ENCODE measurements at places on chromosomes 7 and 10. TPM values are rescaled to one million over a fixed set of nuclear protein-coding genes. Genes with fewer than 3 reads are reported as not detected.
A peak's percentile ranks its signal among the peaks of the same experiment; 100 is the strongest.

Gene CLDN3
- total RNA-seq = not detected

Gene SRGN
- total RNA-seq = 227 TPM

Gene MTURN
- total RNA-seq = 80.1 TPM

Gene CFAP69
- 3.8 TPM for total RNA-seq

Gene PDE1C
- 12.1 TPM for total RNA-seq

Gene ESYT2
- 218 TPM for total RNA-seq

GRCh38 chr7:27367933-27368549 lies 125.4 kb downstream of the EVX1 start:
- H3K27ac ChIP-seq = no peak overlapping the region
- no peaks in the 10 kb centered on the region for H3K36me3 ChIP-seq
- no peak overlapping the region for H3K4me3 ChIP-seq
- no peak for DNase-seq

DNA sequence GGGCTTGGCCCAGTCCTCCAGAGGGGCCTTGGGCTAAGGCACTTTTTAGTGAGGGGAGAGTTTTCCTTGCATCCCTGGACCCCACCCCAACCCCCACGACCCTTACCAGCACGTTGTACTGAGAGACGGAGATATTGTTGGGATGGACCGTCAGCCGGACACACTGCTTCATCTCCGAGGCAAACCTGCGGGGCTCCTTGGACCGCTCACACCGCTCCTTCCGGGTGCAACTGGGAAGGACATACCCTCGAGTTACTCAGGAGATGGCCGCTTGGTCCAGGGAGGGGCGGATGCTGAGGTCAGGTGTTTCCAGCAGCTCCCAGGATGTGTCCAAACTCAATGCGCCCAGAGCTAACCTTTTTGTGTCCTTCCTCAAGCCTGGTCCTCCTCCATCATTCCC lies 348.0 kb downstream of the PLXNA4 start:
- no peaks in the 10 kb centered on the region for H3K36me3 ChIP-seq
- no peak overlapping the region for H3K27ac ChIP-seq
- H3K4me1 ChIP-seq = no peaks in the 10 kb centered on the region
- no peaks in the 10 kb centered on the region for H3K27me3 ChIP-seq

- DNase-seq = no peak
- no peaks in the 10 kb centered on the region for H3K36me3 ChIP-seq
- H3K4me1 ChIP-seq = no peaks in the 10 kb centered on the region
- no peak overlapping the region for H3K4me3 ChIP-seq
- no peaks in the 10 kb centered on the region for H3K27me3 ChIP-seq
- H3K27ac ChIP-seq = no peak overlapping the region
These were observed 22.0 kb upstream of the OPALIN start for GRCh38 chr10:96380821-96381220.

DNA sequence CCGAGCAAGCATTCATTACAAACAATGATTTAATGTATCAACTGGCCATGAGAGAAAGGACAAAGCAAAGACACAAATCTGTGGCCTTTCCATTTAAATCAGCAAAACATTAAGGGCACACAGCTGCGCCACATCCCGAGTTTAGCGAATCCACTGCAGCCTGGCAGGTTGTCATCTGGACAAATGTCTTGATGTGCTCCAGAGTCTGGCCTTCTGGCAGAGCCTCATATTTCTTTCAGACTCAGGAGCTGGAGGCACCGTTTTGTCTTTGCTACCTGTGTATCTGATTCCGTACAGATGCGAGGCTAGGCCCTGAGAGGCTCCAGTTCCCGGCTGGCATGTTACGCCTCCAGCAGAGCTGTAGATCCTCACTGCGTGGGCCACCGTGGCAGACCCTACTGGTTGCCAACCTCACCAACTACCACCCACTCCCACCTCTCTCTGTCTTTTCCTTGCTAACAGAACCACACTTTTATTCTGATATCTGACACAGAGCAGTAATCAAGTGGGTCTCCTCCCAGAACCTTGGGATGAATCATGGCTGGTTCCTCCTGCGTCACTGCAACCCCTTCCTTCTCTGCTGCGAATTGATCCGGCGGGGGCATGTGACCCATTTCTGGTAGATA lies 40.9 kb upstream of the EFCAB10 start:
- DNase-seq = no peak
- H3K4me3 ChIP-seq = no peak overlapping the region
- H3K4me1 ChIP-seq = no peaks in the 10 kb centered on the region
- no peak overlapping the region for H3K27ac ChIP-seq
- H3K36me3 ChIP-seq = peaks cover 16% of the 10 kb centered on the region

DNA sequence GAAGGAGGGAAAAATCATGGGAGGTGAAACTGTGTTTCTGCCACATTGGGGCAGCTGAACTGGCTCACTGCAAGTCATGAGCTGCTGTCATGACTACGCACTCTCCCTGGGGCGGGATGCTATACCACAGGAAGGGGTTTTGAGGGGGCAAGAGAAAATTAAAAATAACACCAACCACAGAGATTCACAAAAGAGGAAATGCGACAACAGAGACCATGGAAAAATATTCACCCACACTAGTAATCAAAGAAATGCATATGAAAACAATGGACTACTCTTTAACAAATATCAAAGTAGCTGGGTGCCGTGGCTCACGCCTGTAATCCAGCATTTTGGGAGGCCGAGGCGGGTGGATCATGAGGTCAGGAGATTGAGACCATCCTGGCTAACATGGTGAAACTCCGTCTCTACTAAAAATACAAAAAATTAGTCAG lies 65.2 kb upstream of the TM9SF3 start:
- no peaks in the 10 kb centered on the region for H3K36me3 ChIP-seq
- H3K4me3 ChIP-seq = no peak overlapping the region
- no peaks in the 10 kb centered on the region for H3K27me3 ChIP-seq
- no peak for DNase-seq
- H3K27ac ChIP-seq = no peak overlapping the region

DNA sequence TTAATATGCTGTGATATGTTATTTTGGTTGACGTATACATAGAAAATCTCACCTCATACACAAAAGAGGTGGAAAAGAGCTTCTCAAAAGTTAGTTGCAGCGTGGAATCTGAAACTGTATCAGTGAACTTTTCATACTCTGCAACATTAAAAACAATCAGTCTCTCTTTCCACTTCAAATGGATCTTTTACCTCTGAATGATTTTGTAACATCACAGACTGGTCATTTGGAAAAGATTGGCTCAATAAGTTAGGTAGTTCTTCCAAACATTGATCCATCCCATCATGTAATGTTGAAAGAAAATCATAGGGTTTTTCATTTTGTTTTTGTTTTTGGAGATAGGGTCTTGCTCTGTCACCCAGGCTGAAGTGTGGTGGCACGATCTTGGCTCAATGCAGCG lies 131.1 kb downstream of the AHR start:
- no peaks in the 10 kb centered on the region for H3K27me3 ChIP-seq
- H3K36me3 ChIP-seq = no peaks in the 10 kb centered on the region
- no peak overlapping the region for H3K4me3 ChIP-seq
- peaks cover 7% of the 10 kb centered on the region for H3K4me1 ChIP-seq

DNA sequence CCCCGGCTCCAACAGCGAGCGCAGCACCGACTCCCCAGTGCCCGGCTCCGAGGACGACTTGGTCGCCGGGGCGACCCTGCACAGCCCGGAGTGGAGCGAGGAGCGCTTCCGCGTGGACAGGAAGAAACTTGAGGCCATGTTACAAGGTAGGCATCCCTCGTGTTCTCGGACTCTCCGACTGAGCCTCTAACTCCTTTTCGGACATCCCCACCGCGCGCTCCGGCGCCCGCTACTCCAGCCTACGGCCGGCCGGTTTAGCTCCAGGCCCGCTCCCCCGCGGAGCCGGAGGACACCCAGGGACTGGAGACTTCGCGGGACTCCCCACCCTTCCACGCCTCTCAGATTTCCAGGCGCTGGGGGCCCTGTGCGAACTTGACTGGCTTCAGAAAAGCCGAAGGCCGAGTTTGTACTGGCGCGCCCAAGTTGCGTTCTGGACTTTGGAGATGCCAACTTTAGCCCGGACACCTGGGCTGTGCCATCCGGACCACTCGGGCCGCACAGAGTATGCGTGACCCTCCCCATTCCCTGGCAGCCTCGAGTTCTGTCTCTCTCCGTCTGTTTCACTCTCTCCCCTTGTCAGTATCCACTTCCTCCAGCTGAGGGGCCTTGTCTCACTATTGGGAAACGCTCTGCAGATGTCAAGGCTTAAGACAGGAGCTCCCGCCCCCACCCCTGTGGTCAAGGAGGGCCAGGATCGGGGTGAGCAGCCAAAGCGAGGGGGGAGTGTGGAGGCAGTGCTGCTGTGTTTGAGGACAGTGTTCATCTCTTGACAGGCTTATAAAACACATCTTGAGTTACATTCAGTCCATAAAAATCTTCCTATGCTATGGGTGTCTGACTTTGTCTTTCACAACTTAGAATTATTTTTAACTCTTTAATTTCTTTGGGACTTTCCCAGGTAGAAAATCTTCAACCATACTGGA lies 777 bp downstream of the BICC1 start:
- H3K36me3 ChIP-seq = no peaks in the 10 kb centered on the region
- H3K4me1 ChIP-seq = peaks cover 2% of the 10 kb centered on the region
- no peak for DNase-seq
- H3K27me3 ChIP-seq = no peaks in the 10 kb centered on the region

DNA sequence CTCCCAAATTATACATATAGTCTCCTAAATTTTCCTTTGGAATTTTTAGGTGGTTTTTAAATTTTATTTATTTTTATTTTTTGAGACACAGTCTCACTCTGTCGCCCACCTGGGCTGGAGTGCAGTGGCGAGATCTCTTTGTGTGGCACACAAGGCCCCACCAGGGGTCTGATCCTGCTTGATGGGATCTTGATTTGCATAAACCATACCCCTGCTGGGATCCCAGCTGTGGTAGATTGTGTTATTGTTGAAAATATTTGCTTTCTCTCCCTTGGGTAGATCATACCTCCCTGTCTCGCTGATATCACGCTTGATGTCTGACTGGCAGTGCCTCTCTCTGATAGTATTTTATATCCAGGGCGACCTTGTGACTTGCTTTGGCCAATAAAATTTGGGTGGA lies 5.6 kb upstream of the MUC3A start:
- no peak for DNase-seq
- H3K4me1 ChIP-seq = no peaks in the 10 kb centered on the region
- no peaks in the 10 kb centered on the region for H3K36me3 ChIP-seq
- H3K27me3 ChIP-seq = no peaks in the 10 kb centered on the region

DNA sequence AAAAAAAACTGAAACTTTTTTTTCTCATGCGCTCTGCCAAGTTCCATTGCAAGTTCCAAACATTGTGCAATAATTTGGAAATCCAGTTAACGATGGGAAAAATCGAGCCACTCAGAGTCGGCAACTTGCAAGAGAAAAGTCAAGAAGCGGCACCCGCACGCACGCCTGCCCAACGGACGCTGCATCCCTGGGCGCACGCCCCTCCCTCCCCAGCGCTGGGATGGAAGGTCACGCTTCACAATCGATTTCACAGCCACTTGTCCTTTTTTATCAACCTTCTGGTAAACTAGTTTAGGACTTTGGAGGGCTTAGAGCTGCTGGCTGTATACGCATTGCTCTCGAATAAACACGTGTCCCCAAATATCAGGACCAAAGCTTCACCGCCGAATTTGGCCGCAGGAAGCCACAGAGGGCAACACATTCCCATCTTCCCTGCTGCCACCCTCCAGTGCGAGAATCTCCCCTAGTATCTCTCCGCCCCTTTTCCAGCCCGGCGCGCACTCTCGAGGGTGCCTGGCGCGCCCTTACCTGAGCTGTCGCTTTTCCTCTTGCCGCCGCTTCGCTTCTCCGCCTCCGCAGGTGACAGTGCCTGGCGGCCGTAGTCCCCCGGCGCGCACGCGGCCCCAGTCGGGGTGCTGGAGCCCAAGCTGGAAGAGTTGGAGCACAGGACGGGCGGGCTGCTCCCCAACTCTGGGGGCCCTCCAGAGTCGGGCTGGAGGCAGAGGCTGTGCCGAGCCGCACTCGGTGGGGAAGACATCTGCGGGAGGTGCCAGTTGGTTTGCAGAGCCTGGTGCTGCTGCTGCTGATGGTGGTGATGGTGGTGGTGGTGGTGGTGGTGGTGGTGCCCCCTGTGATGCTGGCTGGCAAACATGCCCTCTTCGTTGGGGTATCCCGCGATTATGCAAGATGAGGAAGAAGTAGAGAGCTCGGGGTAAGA lies 857 bp downstream of the MEOX2 start:
- no peak for DNase-seq
- peak overlapping the region; percentile 83 for H3K4me3 ChIP-seq
- H3K27ac ChIP-seq = peak overlapping the region; percentile 63
- no peaks in the 10 kb centered on the region for H3K36me3 ChIP-seq
- H3K27me3 ChIP-seq = no peaks in the 10 kb centered on the region

GRCh38 chr7:111226800-111227199 lies 135.9 kb downstream of the LRRN3 start:
- H3K4me3 ChIP-seq = no peak overlapping the region
- no peak for DNase-seq
- no peaks in the 10 kb centered on the region for H3K4me1 ChIP-seq
- H3K27me3 ChIP-seq = no peaks in the 10 kb centered on the region
- H3K27ac ChIP-seq = no peak overlapping the region
- no peaks in the 10 kb centered on the region for H3K36me3 ChIP-seq

GRCh38 chr10:19815731-19816410 lies 361 bp upstream of the PLXDC2 start:
- H3K36me3 ChIP-seq = no peaks in the 10 kb centered on the region
- peak; percentile 59 for DNase-seq
- no peaks in the 10 kb centered on the region for H3K27me3 ChIP-seq
- peaks cover 37% of the 10 kb centered on the region for H3K4me1 ChIP-seq

DNA sequence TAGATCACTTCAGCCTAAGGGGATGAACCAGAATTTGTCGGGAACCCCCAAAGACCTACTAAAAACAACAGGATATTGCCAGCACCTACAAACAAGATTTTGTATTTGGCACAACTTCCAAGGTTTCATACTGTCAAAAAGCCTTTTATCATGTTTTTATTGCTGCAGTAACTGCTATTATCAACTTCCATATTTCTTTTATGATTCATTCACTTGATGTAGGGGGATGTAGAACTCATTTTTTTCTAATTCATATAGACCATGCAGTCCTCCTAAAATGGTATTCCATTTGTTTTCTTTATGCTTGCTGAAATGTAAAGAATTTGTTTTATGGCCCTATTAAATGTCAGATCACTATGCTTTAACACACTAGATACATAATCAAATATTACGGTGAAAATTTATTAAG lies 30.0 kb upstream of the WNT16 start:
- no peaks in the 10 kb centered on the region for H3K4me1 ChIP-seq
- H3K27me3 ChIP-seq = no peaks in the 10 kb centered on the region
- H3K36me3 ChIP-seq = peaks cover 11% of the 10 kb centered on the region
- no peak overlapping the region for H3K4me3 ChIP-seq

DNA sequence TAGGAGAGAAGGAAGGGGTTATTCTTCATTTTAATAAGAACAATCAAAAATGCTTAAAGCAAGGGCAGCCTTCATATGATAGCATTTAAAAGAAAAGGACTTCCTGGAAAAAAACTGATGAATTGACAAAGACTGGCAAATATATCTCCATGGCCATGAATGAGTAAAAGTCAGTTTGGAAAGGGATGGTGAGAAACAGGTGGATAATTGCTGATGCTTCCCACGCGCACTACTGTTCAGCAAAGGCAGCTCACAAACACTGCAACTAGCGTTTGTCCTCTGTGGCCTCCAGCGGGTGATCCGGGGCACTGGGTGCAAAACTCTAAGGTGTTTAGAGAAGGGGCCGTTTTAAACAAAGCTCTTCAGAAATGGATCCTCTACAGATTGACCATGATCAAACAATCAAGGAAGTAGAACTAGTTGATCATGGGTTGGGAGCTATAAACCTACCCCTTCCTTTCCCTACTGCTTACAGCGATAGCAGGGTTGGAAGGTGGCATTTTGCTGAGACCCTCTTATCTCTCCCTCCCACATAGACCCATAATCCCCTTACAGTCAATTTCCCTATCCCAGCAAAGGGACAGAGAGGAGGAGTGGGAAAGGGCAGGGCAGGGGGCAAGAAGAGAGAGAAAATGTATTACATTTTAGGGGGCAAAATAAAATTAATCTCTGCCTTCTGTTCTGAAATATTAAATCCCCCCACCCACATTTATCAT lies 53.8 kb downstream of the SMURF1 start:
- H3K36me3 ChIP-seq = no peaks in the 10 kb centered on the region
- H3K4me1 ChIP-seq = peaks cover 4% of the 10 kb centered on the region
- no peak overlapping the region for H3K4me3 ChIP-seq
- DNase-seq = no peak
- H3K27ac ChIP-seq = peak overlapping the region; percentile 21
